ENCODE measurements at places on chromosomes 7 and 10.

GRCh38 chr10:7319632-7320031 is 91.2 kb downstream of the SFMBT2 start:
- no peak for DNase-seq

DNA sequence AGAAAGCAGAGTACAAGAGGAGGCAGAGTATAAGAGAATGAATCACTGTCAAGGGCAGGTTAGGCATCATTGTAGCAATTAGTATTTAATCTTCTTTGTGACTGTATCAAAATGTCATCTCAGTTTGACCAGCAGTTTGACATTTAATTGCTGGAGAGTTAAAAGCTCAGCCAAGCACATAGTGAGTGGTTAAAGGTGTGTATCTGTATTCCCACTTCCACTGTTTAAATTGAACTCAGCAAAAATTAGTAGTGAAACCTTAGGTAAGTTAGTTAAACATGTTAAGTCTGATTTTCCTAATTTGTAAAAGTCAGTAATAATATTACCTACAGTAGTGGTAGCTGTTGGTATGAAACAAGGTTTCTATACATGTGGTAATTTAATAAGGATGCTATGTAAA is 296.4 kb upstream of the MBL2 start:
- no peak for DNase-seq

- DNase-seq, result no peak
These were observed 537.7 kb downstream of the GRM8 start for GRCh38 chr7:126715076-126715475.

DNA sequence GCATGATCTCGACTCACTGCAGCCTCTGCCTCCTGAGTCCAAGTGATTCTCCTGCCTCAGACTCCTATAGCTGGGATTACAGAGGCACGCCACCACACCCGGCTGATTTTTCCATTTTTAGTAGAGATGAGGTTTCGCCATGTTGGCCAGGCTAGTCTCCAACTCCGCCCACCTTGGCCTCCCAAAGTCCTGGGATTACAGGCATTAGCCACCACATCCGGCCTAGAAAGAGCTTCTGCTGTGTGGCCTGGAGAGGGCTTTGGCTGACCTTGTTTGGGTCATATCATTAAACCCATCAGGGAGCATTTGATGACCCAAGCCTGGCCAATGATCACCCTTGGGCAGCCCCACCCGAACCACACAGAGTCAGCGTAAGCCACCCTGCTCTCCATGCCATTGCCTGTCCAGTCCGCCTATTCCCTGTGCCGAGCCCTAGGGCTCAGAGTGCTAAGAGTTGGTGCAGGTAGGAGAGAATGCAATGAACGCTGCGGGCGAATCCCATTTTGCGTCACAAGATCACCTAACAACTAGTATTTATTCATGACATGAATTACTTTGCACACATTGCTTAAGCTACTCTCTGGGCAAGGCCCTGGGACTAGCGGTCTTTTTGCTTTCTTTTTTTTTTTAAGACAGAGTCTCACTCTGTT is 22.3 kb upstream of the GDI2 start:
- DNase-seq, result no peak
